ENCODE measurements at places on chromosomes 6 and 20.

DNA sequence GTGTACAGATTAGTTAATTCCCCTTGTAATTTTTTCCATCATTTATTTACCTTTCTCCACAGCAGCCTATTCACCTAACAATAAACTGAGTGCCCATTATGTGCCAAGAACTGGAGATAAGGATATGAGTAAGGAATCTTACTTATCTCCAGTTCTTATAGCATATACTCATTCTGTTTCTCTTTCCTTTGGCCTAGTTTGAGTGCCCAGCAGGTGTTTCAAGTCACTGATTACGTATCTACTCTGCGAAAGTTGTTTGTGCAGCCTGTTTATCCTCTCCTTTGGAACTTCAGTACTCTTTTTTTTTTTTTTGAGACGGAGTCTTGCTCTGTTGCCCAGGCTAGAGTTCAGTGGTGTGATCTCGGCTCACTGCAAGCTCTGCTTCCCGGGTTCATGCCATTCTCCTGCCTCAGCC, 17.3 kb upstream of the POU5F1 start:
- DNase-seq = no peak

DNA sequence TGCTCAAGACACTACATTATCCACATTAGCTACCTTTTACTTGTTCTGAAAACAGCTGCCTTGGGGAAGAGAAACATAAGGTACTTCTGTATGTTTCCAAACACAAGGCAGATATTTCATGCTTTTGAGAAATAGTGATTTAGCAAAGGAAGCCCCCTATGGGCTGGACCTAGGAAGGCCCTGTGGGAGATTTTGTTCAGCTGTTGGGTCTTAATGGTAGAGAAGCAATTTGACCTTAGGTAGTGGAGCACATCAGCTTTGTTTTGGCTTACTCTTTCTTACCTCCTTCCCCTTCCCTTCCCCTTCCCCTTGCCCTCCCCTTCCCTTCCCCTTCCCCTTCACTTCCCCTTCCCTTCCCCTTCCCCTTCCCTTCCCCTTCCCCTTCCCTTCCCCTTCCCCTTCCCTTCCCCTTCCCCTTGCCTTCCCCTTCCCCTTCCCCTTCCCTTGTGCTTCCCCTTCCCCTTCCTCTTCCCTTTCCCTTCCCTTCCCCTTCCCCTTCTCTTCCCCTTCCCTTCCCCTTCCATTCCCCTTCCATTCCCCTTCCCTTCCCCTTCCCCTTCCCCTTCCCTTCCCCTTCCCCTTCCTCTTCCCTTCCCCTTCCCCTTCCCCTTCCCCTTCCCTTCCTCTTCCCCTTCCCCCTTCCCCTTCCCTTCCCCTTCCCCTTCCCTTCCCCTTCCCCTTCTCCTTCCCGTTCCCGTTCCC, 84.6 kb downstream of the ANKS1A start:
- no peak for DNase-seq

GRCh38 chr6:107668743-107669474, 155.2 kb downstream of the SCML4 start:
- no peak for DNase-seq

GRCh38 chr20:1700990-1701389, 43.4 kb upstream of the SIRPG start:
- DNase-seq = no peak

- no peak for DNase-seq
These were observed 483.8 kb downstream of the TFAP2B start for GRCh38 chr6:51302431-51302830.

DNA sequence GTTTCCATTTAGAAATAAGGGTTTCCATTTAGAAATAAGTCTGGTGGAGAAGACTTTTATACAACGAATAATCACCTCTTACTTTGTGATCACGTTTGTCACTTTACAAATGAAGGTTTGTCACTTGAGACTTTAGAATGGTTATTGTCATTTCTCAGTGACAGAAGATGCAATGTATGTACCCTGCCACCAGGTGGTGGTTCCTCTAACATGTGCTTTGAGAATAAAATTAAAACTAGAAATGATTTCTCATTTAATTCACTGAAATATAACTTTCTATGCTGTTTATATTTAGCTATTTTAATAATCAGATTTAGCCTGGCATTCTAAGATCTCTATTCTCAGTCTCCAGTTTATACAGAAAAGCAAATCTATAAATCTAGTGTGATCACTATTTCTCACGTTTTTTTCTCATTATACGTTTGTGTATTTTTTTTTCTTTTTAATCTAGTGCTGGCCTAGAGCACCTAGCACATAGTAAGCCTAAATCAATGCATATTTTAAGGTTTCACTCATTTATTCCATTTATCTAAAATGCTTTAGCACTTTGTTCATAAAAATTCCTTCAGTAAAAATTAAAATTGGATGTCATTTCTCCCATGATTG, 57.4 kb upstream of the TFAP2D start:
- peak; percentile 2 for DNase-seq

- DNase-seq = no peak
These were observed 26.5 kb downstream of the TM9SF4 start for GRCh38 chr20:32135983-32136515.

- no peak for DNase-seq
These were observed 49.2 kb downstream of the MRAP2 start for GRCh38 chr6:84082689-84083265.

GRCh38 chr6:151722342-151722741, 85.1 kb upstream of the ESR1 start:
- DNase-seq = no peak

DNA sequence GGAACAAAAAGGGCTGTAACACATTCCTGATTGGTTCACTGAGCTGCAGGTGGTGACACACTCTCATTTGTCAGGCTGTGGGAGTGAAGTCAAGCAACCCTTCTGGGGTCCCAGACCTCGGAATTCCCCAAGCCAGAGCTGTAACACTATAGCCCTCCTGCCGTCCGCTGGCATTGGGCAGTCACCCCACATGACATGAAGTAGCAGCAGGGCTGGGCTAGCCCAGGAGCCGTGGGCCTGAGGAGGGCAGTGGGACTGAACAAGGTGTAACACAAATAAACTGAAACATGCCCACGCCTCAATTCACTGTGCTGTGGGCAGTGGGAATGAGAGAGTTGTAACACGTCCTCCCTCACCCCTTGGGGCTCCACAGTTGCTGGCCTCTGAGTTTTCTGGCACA, 689.1 kb upstream of the EYS start:
- DNase-seq = no peak

All from AG10803 (cell line).